Stimulated activated CD8-positive, alpha-beta memory T cell treated with anti-CD3 and anti-CD28 coated beads, Interleukin-12 subunit alpha, Interleukin-12 subunit beta, amount 100 ng/mL, for 1 hour (primary cell): ENCODE measurements at places on chromosomes 5 and 9.

DNA sequence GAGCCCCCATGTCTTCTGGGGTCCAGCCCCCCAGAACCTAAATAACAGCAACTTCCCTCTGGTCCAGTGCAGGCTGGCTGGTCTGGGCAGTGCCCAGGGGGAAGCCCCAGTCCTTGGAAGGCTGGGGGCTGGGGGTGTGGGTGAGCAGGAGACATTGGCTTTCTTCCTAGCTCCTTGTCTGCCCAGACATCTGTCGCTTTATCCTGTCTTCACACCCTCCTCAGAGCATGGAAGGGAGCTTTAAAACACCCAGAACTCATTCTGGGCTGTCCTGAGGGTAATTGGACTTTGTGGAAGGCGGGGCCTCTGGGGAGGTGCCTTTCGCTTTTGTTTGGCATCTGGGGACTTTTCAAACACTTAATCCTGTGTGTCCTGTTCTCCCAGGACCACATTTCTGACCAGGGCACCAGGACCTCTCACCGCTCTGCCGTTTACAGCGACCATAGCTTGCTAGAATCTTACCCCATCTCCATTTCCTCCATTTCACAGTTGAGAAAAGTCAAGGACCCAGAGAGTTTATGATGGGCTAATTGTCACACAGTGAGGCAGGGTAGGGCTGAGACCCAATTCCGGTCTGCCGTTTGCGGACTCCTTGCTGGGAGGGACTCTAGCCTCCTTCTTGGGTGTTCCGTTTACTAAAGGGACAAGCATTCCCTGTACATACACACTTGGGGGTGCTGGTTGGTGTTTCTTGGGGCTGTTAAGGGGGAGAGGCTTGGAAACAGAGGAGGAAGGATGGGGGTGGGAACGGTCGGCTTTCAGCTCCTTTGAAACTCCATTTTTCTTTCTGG is 1.1 kb downstream of the GSN start:
- no peak for DNase-seq

DNA sequence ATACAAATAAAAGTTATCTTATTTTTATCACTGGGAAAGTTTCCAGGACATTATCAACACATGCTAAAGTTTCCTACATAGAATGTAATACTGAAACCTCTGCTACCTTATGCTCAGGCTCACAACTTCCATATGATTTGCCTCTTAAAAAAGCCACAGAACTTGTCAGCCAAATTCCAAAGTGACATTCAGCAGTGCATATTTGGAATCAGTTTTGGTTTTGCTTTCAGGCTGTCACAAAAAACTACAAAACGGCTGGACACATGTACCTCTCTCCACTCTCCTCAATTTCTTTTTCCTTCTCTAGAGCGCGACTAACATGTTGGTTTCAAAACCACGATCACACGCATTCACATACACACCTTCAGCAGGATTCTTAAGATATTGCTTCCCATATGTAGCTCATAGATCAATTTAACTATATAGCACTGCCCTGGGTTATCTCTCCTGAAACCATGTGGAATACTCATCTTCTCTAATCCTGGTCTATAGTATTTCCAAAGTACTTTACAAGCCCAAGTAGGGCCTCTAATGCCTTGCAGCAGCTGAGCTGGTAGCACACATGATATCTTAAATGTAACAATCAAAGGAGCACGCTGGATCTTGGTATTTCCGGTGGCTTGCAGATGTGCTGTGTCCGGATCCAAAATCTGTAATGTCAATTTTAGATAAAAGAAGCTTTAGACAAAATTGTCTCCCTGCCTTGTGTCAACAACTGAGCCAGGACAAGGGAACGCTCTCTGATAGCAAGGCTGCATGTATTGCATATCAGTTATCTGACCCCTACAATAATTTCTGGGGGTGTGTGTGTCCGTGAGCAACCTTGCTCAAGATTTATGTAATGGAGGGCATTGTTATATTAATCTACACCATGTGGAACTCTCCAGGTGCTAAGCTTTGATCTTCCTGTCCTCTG is 203.2 kb downstream of the DMRT2 start:
- DNase-seq: no peak

- DNase-seq: no peak
Measured at GRCh38 chr5:140355546-140355945, 4.4 kb upstream of the SLC4A9 start.

GRCh38 chr9:16058131-16058549 is 505.3 kb downstream of the CCDC171 start:
- no peak for DNase-seq

DNA sequence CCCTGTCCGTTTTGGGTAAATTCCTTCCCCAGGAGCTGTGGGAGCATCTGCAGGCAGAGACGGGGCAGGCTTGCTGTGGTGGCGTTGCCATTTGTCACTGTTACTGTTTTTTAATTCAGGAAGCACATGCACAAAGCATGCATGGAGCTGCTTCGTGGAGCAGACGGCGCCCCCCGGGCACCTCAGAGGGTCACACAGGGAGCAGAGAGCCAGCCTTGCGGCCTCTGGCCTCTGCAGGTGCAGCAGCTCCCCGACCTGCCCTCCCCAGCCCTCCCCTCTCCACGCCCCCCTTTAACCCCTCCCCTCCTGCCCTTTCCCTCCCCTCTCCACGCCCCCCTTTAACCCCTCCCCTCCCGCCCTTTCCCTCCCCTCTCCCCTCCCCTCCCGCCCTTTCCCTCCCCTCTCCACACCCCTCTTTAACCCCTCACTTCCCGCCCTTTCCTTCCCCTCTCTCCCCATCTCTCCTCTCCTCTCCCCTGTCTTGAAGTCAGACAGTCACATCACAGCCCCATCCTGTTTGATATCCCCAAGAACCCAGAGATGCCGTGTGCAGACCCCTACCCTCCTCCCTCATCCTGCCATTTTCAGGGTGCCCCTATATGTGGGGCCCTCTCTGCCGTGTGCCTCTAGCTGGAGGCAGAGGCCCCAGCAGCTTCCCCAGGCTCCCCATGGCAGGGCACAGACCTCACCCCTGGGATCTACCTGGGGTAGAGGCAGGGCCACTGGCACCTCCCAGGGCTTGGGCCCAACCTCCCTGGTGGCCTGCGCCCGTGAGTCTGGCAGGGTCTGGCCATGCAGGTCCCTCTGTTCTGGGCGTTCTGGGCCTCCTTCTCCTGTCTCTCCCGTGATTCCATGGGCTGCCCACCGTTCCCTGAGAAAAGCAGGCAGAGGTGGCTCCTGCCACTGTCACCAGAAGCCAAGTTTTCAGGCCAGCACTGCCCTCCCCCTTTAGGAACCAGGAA is 29.6 kb upstream of the UBAC1 start:
- DNase-seq: no peak

DNA sequence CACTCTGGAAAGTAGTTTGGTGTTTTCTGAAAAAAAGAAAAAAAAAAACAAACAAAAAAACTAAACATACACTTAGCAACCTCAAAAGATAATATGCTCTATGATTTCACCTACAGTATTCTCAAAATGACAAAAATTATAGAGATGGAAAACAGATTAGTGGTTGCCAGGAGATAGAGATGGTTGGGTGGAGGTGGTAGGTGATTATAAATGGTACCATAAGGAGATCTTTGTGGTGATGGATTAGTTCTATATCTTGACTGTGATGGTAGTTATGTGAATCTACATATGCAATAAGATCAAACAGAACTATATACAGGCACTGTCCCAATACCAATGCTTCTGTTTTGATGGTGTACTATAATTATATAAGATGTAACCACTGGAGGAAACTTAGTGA is 32.0 kb downstream of the PTBP3 start:
- DNase-seq: no peak

- DNase-seq: no peak
Measured at GRCh38 chr9:16726718-16727451, 143.6 kb downstream of the BNC2 start.

GRCh38 chr5:113680534-113680933 is 167.0 kb downstream of the YTHDC2 start:
- no peak for DNase-seq

DNA sequence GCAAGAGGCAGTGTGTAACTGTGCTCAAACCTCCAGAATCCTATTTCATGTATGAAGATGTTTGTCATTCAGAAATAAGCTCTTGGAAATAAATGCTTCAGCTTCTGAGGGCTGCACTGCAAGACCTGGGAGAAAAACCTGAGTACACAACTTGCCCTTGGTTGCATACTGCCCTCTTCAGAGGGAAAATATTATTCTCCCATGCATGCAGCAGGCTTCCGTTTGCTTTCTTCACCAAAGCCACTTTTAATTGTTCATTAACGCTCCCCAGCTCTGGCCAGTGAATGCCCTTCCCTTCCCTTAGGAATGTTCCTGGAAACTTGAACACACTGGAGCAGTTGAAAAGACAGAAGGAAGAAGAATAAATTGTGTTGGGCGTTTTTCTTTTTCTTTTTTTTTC is 2.5 kb upstream of the WHRN start:
- no peak for DNase-seq

- no peak for DNase-seq
Measured at GRCh38 chr9:121853617-121854395, 202.4 kb downstream of the DAB2IP start.

GRCh38 chr5:171920765-171921391 is 85.6 kb downstream of the FBXW11 start:
- no peak for DNase-seq

DNA sequence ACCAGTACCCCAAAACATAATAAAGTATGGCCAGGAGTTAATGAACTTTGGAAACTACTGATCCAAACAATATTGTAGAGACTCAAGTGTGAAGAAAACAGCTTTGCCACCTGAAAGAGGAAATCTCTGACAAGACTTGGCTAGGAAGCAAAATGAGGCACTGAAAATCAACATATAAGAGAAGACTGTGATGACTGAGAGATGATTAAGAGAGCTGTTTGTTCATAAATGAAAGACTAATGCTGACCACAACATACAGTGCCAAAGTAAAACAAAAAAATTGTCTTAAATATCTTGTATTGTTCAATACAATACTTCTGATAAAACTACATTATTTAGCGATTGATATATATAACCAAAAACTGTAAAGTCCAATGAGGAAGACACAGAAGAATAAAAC is 7.2 kb downstream of the RC3H2 start:
- DNase-seq: no peak

- DNase-seq: no peak
Measured at GRCh38 chr5:143147902-143148301, 255.6 kb downstream of the NR3C1 start.

GRCh38 chr5:111389390-111390082 is 122.8 kb downstream of the STARD4 start:
- no peak for DNase-seq
